ENCODE measurements at places on chromosomes 3 and 15.
A peak's percentile ranks its signal among the peaks of the same experiment; 100 is the strongest.

- no peak for DNase-seq
Observed at GRCh38 chr3:116051040-116051439, 394.2 kb downstream of the LSAMP start.

DNA sequence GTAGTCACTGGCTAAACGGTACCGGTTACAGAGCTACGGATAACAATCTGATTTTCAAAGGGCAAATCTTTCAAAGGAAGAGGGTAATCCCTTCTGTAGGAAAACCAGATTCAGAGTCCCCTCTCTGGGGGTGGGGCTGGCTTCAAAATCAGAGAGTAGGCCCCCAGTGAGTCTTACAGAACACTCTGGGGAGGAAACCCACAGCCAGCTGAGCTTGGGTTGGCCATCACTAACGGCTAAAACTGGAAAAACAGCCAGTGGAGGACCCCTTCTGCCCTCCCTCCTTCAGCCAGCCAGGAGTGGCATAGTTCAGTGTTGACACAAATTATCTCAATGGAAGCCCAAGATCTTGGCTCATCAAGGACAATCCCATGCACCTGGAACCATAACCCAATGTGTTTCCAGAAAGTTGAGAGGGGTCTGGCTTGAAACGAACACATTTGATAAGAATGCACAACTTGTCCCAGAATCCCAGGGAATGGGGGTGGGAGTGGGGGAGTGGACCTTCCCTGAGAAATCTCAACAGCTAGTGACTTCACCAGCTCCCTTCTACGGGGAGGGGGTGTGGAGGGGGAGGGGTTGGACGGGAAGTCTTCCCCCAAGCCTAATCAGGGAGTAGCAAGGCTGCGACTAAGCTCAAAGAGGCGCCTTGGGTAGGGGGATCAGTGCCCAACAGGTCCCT is 1.0 kb downstream of the RASL12 start:
- no peak for DNase-seq

- DNase-seq, result no peak
Observed at GRCh38 chr3:156811089-156811862, 14.9 kb upstream of the LEKR1 start.

DNA sequence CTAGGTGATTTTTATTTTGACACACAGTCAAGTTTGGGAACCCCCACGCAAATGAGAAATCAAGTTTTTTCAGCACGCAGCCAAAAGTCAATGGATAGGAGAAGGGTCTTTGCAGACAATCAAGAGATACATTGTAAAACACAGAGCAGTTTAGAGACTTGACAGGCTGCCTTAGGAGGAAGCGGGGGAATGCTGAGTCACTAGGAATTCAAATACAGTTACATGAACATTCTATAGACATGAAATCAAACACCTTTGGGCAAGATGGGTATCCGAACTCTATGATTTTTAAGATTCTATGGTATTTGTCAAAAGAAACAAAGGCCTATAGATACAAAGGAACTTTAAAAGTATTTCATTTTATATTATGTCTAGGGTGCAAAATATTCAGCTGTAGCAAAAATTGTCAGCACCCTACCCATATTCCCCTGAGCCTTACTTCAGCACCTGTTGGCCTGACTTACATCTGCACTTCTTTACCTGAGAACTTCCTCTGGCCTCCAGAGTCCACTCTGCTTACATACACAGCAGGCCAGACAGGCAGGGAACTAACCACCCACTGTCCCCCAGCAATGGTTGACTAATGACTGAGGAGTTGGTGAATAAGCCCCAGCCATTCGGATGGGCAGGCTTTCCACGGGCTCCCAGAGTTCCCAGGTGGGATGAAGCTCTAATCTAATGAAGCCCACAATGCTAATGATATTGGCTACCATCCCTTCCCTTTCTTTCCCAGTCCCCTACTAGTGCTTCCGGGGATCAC is 289.3 kb upstream of the RORA start:
- DNase-seq, result no peak

- no peak for DNase-seq
Observed at GRCh38 chr3:98994128-98994762, 92.8 kb upstream of the DCBLD2 start.

- DNase-seq, result no peak
Observed at GRCh38 chr3:55720614-55721013, 233.5 kb upstream of the WNT5A start.

GRCh38 chr15:54568381-54568780 is 590.1 kb downstream of the UNC13C start:
- DNase-seq, result no peak

- peak; percentile 59 for DNase-seq
Observed at GRCh38 chr15:33132722-33133345, 61.7 kb downstream of the FMN1 start.

- no peak for DNase-seq
Observed at GRCh38 chr3:65978116-65978515, 60.6 kb downstream of the MAGI1 start.

- no peak for DNase-seq
Observed at GRCh38 chr3:131620977-131621376, 118.2 kb upstream of the MRPL3 start.

DNA sequence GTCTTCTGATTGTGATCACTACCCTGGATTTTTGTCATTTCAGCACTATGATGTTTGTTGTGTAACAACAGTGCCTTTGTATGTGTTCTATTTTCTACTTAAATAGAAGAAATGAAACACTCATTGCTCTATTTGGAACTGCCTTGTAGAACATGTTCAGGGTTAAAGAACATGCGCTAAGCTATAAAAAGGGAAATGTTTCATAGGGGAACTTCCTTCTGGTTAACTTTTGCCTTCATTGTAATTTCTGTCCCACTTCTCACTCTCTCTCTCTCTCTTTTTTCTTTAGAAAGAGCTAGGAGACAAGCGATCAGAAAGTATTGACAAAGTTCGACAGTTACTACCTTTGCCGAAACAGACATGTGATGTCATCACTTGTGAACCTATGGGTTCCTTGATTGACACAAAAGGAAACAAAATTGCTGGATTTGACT is at the start of gene P2RY12:
Gene P2RY12, minus strand, starts transcription at position 13 of the 434 bp plus-strand sequence. CDS start 45,908 bp downstream, outside the sequence.
- DNase-seq, result no peak

- no peak for DNase-seq
Observed at GRCh38 chr15:51861557-51862359, 32.3 kb downstream of the TMOD3 start.

- no peak for DNase-seq
Observed at GRCh38 chr3:3177861-3178497, 1.5 kb downstream of the CRBN start.

DNA sequence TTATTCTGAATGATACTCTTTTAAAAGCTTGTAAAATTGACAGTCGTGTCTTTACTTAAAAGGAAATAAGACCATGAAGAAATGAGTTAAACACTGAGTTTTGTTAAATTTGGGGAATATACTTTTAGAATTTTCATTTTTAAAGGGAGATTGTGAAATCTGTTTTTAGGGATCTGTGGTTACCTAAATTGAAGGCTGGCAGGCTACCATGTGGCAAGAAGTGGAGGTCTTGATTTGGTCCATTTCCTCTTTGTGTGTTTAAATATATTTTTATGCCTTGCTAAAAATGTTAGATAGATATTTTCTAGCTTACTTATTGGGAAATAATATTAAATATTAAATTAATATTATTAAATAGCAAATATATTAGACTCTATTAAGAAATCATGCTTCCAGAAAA is 36.6 kb upstream of the SLC22A13 start:
- DNase-seq, result no peak

DNA sequence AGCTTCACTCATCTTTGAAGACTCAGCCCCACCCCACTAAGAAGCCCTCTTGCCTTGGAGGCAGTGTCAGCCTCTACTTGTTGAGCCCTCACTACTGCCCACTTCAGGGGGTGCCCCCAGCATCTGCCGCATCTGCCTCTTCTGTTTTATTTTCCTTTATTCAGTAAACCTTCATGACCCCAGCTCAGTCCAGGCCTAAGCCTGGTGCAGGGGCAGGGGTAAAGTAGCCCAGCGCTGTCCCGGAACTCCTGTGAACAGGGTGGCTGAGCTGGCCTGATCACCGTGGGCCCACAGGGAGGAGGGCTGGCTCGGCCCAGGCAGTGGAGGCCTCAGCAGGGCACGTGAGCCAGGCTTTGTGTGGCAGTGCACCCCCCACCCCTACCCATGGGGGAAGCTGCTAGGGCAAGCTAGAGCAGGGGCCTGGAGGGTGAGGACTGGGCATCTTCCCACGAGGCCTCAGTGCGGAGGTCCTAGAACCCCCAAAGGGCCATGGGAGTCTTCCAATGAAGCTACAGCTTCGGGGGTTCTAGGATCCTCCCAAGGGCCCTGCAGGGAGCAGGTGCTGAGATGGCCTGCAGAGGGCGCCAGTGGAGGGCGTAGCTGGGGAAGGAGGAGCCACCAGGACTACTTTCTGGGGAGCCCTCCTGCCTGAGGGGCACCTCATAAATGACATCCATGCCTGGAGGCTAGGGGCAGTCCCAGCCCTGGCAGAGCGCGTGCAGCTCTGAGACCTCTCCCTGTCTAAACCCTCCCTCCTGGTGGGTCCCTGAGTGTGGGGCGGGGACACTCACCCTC is 36.0 kb downstream of the TSPAN3 start:
- no peak for DNase-seq

GRCh38 chr3:354432-354831 is 157.9 kb downstream of the CHL1 start:
- peak; percentile 36 for DNase-seq

- no peak for DNase-seq
Observed at GRCh38 chr15:44034334-44034733, 160.7 kb downstream of the FRMD5 start.

DNA sequence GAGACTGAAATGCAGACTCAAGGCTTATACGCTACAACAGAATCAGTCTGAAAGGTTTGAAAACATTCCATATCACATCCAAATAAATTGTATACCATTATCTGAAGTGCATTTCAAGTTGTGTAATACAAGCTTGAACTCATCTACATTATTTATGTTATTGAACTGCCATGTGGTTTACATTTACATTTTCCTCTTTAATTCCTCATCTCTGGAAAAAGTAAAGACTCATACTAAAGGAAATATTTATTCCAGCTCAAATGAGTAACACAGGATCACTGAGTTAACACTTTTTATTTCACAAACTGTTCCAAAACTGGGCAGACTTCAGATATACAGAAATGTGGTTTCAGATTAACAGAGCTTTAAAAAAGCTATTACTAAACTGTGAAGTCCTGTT is 282.5 kb downstream of the ULK4 start:
- no peak for DNase-seq

DNA sequence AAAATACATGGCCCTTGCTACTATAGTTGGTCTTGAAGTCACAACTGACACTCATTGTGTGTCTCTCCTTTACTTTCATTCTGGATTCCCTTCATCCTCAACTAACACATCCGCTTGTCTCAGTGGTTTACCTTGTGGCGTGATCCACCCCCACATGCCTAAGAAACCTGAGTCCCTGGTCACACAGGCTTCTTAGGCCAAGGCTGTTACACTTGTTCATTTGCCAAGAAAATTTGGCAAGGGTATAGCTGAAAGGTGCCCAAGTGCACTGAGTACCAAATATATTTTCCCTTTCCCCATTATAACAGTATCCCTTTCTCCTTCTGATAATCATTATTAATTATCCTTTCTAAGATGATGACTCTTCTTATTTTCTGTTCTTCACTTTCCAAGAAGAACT is 207.6 kb upstream of the STAC start:
- no peak for DNase-seq

GRCh38 chr3:107942244-107942643 is 148.6 kb downstream of the CD47 start:
- no peak for DNase-seq

GRCh38 chr3:2837239-2837638 is 272.9 kb downstream of the IL5RA start:
- DNase-seq, result no peak

DNA sequence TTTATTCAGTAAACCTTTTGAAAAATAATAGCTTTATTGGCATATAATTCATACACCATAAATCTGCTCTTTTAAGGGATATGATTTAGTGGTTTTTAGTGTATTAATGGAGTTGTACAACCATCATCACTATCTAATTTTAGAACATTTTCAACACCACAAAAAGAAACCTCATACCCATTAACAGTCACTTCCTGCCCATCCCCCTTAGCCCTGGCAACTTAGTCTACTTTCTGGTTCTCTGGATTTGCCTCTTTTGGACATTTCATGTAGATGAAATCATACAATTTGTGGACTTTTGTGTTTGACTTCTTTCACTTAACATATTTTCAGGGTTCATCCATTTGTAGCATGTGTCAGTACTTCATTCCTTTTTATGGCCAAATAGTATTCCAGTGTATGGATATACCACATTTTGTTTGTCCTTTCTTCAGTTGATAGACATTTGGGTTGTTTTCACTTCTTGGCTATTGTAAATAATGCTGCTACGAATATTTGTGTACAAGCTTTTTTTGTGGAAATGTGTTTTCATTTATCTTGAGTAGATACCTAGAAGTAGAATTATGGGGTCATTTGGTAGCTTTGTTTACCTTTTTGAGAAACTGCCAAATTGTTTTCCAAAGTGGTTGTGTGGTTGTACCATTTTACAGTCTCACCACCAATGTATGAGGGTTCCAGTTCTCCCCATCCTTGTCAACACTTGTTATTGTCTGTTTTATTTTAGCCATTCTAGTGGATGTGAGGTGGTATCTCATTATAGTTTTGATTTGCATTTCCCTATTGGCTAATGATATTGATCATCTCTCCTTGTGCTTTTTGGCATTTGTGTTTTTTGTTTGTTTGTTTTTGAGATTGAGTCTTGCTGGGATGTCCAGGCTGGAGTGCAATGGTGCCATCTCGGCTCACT is 45.8 kb downstream of the SMAD3 start:
- no peak for DNase-seq

- no peak for DNase-seq
Observed at GRCh38 chr3:142628801-142629200, 32.6 kb downstream of the PLS1 start.

GRCh38 chr3:181739628-181740027 is 27.9 kb downstream of the SOX2 start:
- DNase-seq, result no peak

- no peak for DNase-seq
Observed at GRCh38 chr3:42500091-42500490, 2.4 kb upstream of the VIPR1 start.
